ENCODE measurements at places on chromosomes 5 and 9.
A peak's percentile ranks its signal among the peaks of the same experiment; 100 is the strongest.

DNA sequence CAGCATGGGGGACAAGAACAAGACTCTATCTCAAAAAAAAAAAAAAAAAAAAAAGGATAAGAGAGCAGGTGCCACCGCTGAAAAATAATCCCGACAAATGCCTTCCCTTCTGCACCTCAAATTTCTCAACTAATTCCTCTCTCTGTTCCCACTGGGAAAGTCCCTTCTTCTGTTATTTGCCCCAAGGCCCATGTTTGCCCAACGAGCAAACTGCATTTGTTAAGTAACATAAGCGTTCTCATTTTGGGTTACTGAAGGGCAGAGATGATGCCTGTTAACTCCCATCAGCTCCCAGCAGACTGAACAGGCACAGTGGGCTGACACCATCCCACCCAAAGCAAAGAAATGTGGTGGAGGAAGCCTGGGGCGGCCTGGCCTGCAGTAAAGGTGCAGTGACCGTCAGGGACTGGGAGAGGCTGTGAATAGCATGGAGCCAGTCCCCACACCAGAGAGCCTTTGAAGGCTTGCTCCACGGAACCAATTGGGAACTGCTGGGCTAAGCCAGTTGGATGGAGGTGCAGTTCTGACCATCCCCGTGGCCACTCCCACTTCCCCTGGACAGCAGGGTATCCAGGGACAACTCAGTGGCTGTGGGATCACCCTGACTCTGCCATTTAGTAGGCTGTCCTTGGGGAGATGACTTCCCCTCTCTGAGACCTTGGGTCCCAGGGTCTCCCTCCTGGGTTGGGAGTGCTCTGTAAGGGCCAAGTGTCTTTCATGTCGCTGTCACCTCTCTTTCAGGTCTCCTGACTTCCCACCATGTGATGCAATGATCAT is 149.7 kb upstream of the IER5L start:
- DNase-seq = no peak

- DNase-seq = no peak
These were observed 44.0 kb downstream of the IRF1 start for GRCh38 chr5:132446621-132447020.

- DNase-seq = no peak
These were observed 72.4 kb downstream of the KIAA0825 start for GRCh38 chr5:94545870-94546625.

GRCh38 chr5:75729321-75729720 is 12.1 kb upstream of the POC5 start:
- DNase-seq = no peak

DNA sequence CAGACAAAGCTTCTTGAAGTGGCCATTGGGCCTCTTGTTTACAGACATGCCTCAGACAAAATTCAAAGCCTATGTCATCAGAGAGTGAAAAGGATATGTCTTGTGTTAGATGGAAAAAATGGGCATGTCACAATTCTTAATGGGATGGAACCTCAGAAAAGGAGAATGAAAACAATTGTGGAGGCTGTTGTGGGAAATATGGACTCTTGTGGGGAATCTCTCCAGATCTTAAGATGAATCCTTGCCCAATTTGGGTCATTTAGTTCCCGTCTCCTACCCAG is 19.5 kb downstream of the SLC22A5 start:
- no peak for DNase-seq

DNA sequence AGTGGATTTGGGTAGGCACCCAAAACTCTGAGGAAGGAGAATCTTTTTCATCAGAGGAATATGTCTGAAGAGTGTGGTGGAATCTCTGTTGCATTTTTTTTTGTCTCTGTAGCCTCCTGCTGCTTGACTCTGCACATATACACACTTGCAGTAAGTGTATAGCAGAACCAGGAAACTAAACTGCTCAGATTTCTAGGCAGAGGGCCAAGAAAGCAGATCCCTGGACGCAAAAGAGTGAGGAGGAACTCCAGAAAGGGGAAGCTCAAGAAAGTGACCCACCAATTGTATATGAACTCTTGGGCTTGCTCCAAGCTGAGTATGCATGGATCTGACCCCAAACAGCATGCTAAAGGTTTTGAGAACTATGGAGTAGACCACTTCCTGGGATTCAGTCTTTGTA is 181.8 kb downstream of the GADD45G start:
- no peak for DNase-seq

DNA sequence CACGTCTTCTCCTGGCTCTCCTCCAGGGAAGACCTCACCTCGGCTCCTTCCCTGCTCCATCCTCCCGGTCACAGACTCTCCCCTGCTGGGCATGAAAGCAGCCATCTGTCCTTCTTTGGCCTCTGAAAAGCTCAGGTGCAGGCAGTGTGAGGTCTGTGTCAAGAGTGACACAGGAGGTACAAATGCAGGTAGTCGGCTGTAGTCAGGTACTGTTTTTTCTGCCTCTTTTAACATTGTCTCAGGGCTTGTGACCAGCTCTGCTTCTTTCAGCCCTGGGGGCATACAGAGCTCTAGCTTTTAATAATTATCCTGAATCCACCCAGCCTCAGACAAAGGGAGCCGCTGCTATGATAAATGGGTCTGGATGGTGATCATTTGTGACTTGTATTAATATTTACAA is 46.4 kb downstream of the C5orf15 start:
- no peak for DNase-seq

GRCh38 chr9:121207371-121207940 is 5.8 kb upstream of the RAB14 start:
- DNase-seq = no peak

- DNase-seq = no peak
These were observed 102.7 kb upstream of the CD180 start for GRCh38 chr5:67299231-67299735.

- DNase-seq = no peak
These were observed 16.9 kb upstream of the FER start for GRCh38 chr5:108730617-108731340.

DNA sequence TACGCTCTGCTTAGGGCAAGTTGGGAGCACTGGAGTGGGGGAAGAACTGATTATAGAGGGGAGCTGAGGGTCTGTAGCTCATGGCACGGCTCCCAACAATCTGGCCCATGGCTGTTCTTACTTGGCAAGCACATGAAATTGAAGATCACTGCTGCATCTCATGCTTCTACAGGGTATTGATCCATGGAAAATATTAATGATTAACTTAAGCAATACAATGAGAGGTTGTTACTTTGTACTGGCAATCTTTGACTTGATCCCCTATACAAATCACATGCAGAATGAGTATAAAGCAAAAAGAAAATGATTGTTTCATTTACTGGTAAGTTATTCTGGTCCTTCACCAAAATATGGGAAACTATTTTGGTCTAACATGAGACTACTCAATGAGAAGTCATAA is 481.1 kb downstream of the PDE4D start:
- DNase-seq = no peak

- DNase-seq = no peak
These were observed 4.5 kb downstream of the MAMDC4 start for GRCh38 chr9:136856541-136857141.

DNA sequence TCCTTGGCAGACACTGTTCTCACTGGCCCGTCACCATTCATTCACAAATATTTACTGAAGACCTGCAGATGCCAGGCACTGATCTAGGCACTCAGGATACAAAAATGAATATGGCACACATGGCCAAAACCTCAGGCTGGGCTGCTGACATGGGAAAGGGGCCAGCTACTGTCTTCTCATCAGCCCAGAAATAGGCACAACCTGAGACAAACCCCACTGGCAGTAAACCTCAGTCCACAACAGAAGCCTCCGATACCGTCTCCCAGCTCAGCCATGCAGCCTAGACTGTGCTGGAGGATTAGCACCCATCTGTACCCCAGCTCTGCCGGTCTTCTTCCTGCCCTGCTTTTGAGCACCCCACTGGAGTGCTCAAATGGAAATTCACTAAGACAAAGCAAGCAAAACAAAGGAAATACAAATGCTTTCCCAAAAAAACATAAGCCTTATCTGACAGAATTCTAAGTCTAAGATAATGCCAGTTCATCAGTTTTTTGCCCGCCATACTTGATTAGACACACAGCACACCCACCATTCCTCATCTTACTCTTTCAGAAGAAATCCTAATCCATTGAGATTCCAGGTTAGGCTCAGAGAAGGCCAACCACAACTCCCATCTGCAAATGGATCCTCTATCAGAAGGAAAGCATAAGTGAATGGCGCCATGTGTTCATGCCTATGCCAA is 8.2 kb downstream of the P4HA2 start:
- no peak for DNase-seq

DNA sequence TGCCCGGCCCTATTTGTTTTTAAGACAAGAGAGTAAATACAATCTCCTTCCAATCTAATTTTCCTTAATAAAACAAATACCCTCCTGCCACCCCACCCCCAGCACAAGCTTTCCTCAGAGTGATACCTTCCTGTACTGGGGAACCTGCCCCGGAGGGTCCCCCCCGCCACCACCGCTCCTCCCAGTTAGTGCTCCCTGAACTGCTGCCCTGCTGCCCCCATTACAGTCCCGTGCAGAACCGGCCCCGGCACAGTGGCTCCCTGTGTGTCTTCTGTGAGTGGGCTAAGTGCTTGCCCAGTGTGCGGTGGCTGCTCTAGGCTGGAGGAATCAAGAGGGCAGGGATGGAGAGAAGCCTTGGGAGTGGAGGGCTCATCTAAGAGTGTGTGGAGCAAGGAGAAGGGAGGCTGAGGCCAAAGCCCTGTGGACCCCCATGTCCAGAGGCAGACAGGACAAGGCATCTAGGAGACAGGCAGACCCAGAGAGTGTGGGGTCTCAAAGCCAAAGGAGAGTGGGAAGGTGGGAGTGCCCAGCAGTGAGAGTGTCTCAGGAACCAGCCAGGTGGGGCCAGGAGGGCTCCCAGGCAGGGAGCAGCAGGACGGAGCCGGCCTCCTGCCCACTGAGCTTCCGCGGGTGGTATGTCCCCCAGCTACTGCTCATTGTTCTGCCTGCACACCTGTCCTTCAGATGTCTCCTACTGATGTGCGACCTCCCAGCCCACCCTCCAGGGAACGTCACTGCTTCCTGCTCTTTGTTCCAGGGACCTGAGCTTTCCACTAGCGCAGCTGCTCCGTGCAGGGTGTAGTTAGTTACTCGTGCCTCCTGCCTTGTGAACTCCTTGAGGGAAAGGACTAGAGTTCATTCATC is 129.0 kb downstream of the DAB2IP start:
- no peak for DNase-seq

DNA sequence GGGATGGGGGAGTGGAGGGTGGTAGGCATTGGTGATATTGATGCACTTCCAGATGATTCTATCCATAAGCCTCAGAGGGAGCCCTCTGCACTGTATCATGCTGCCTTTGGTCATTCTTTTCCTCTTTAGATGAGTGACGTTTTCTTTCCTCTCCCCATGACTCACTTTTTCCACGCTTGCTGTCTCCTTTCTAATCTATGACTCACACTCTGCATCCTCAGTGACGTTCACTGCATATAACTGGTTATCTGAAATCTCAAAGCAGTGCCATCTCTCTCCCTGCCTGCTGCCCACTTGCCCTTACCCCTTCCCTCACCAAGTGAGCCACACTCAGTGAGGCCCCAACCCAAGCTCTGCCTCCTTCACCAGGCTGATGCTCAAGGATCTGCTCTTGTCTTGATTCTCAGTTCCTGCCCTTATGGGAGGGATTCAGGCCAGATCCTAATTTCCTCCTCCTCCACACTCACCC is 31.6 kb downstream of the PTGS1 start:
- DNase-seq = no peak

GRCh38 chr5:41903382-41903891 is 707 bp upstream of the RIMOC1 start:
- DNase-seq = no peak

DNA sequence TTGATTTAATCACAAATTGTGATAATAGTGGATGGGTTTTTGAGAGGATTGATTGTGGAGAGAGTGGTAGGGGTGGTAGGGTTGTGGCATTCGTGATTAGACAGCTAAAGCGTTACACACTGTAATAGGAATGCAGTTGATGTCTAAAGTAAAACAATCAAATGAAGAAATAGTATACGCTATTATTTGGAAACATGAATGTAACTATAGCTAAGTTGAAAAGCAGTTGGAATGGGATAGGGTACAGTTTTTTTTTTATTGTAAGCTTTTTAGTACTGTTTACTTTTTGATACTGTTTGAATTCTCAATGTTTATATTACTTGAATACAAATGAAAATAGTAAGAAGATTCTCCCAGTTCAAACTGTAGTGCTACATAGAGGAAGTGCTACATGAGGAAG is 51.8 kb downstream of the RANBP17 start:
- no peak for DNase-seq

- no peak for DNase-seq
These were observed 39.1 kb downstream of the TPD52L3 start for GRCh38 chr9:6367128-6367890.

GRCh38 chr9:132744881-132745755 is 74.9 kb downstream of the GTF3C4 start:
- no peak for DNase-seq

- peak; percentile 75 for DNase-seq
These were observed 637 bp upstream of the ERBIN start for GRCh38 chr5:65925601-65926275.

GRCh38 chr5:24525414-24525813 is 119.4 kb downstream of the CDH10 start:
- no peak for DNase-seq

DNA sequence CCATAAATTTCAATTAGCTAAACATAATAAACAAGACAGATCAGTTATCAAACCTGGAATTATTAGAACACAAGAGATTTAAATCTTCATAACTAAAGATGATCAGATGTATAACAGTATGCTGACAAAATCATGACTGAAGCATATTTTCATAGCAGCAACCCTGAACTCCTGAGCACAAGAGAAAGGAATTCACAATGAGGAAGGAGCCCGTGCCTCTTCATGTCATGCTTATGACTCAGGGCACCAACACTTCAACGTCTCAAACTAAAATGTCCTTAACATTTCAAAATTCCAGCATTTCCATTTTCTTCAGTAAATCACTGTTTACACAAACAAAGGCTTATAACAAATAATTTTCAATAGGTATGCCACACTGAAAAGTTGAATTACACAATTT is 6.7 kb downstream of the AP3B1 start:
- no peak for DNase-seq

DNA sequence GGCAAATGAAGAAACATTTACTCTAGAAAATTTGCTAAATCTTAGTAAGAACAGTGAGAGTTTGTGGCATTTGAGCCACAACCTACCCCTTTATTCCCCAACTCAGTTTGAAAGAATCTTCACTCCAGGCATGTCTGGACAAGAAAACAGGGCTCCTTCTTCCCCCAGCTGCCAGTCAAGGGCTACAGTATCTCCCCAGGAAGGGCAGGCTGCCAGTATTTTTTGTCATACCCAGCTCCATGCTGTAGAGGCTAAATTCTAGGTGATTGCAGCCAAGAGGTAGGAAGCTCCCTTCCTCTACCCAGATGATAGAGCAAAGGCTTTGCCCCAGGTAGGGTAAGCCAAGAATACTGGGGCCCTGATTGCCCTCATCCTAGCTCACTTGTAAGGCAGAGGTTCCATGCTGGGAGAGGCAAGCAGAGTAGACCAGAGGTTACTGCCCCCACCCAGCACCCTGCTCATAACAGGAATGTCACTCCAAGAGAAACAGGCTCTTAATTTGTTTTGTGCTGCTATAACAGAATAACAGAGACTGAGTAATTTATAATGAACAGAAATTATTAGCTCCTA is 20.0 kb upstream of the GRPEL2 start:
- no peak for DNase-seq
